Type B pancreatic cell (in vitro differentiated cells): ENCODE measurements at places on chromosomes 12 and 14. TPM values are rescaled to one million over a fixed set of nuclear protein-coding genes. Genes with fewer than 3 reads are reported as not detected.

The WASHC3 gene
- total RNA-seq, result 19.2 and 21.1 TPM in 2 replicates

GRCh38 chr14:31993521-31993951 is 83.6 kb upstream of the ARHGAP5 start:
- H3K36me3 ChIP-seq, result no peaks in the 10 kb centered on the region
- H3K4me3 ChIP-seq, result no peak overlapping the region
- no peaks in the 10 kb centered on the region for H3K27me3 ChIP-seq
- H3K4me1 ChIP-seq, result peaks cover 59% of the 10 kb centered on the region
- H3K27ac ChIP-seq, result no peak overlapping the region

DNA sequence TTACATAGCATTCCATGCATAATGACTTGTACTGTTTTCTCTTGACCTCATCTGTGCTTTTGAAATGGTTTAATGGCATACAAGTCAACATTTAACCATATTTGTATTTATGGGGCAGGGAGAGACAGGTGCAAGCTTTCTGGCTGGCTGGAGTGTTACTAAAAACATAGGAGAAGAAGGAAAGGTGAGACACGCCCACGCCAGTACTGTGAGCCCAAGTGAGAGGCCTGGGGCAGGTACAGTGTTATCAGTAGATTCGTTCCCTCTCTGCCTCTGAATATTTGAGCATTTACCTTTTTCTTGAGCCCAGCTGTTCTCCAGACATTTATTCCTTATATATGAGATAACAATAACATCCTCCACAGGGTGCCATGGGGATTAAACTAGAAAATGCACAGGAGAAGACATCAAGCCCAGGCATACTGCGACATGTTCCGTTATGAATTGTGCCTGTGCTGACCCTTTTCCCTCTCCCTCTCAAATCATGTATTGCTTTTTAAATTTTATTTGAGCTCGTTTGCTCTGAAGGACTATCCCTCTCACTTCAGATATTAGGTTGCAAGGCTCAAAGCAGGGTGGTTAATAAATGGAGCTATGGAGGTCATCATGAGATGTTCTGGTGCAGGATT is 34.6 kb upstream of the TUBA1C start:
- no peaks in the 10 kb centered on the region for H3K36me3 ChIP-seq
- H3K27me3 ChIP-seq, result no peaks in the 10 kb centered on the region
- no peak overlapping the region for H3K27ac ChIP-seq
- peaks cover 42% of the 10 kb centered on the region for H3K4me1 ChIP-seq

GRCh38 chr12:52238207-52238840 is 5.3 kb downstream of the KRT7 start:
- peaks cover 19% of the 10 kb centered on the region for H3K27me3 ChIP-seq
- H3K4me3 ChIP-seq, result no peak overlapping the region
- no peaks in the 10 kb centered on the region for H3K36me3 ChIP-seq
- no peak for DNase-seq
- H3K27ac ChIP-seq, result no peak overlapping the region
- peaks cover 13% of the 10 kb centered on the region for H3K4me1 ChIP-seq

GRCh38 chr14:34931206-34931605 is 51.6 kb upstream of the SRP54 start:
- H3K36me3 ChIP-seq, result no peaks in the 10 kb centered on the region
- H3K4me3 ChIP-seq, result no peak overlapping the region
- H3K4me1 ChIP-seq, result no peaks in the 10 kb centered on the region
- no peak overlapping the region for H3K27ac ChIP-seq
- DNase-seq, result no peak
- no peaks in the 10 kb centered on the region for H3K27me3 ChIP-seq

The ASPG gene
- 0.29 TPM in 1 of 2 replicates, not detected in the other for total RNA-seq

The GPR84 gene
- not detected in 2 replicates for total RNA-seq

DNA sequence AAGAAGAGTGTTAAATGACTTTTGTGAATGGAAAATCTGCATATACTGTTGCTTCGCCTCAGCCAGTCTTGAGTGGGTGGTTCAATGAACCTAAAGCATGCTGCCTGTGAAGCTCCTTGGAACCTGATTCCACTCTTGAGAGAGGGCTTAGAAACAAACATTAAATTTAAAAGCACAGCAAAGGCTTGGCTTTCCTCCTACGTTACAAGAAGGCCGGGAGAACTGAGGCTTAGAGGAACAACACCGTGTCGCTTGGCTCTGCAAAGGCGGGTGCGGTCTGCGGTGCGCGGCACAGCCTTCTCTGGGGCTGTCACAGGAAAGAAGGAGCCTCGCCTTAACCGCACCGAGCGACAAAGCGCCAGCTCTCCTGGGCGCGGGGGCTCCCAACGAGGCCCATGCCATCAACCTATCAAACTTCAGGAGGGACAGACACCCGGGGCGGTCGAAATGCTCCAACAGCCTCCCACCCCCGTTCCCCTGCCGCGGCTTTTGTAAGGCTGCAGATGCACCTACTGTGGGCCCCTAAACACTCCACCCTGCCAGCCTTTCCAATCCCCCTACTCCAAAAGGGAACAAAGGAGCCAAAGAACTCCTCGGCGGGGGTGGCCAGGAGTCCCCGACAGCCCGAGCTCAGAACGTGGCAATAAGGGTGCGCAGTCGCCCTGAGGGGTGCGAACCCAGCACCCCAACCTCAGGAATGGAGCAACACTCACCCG is 729 bp downstream of the OSBPL8 start:
- DNase-seq, result no peak
- no peaks in the 10 kb centered on the region for H3K36me3 ChIP-seq
- peak overlapping the region; percentile 96 for H3K27ac ChIP-seq
- no peaks in the 10 kb centered on the region for H3K27me3 ChIP-seq

DNA sequence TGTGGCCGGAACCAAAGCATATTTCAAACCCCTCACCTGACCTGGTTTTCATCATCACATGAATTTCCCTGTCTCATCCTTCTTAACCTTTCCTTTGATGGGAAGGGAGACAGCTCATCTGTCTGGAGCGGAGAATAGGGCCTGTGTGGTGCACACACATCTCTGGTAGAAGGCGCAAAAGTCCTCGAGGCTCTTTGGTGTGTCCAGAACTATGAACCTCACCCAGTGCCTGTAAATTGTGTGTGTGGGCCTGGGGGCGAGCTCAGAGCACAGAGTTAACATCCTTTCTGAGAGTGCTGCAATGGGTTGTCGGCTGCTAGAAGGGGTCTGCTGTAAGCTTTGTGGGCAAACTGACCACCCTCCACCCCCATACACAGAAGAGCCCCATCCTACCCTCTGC is 749 bp downstream of the GALNT6 start:
- peak overlapping the region; percentile 98 for H3K27ac ChIP-seq
- H3K4me1 ChIP-seq, result peaks cover 24% of the 10 kb centered on the region
- H3K36me3 ChIP-seq, result no peaks in the 10 kb centered on the region
- DNase-seq, result no peak
- H3K27me3 ChIP-seq, result peaks cover 38% of the 10 kb centered on the region

The CIROP gene
- 0.19 and 0.40 TPM in 2 replicates for total RNA-seq

DNA sequence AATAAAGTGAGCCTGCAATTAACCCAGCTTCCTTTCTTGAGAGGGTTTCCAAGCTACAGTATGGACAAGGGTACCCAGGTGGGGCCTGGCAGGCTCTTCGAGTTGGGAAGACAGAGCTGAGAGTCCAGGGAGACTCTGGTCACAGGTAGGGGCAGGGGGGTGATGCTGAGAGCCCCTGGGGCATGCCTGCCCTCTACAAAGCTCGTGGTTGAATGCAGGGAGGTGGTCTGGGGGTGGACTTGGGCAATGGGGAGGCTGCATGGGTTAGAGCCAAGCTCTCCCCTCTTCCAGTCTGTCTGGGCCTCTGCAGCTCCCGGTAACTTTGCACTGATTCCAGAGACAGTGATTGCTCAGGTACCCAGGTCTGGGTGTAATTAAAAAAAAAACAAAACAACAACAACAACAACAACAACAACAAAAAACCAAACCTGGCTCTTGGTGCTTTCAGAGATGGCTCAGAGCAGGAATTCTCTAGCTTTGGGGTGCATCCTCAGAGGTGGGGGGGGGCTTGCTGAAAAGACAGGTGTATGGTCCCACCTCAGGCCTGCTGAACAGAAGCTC is 30.8 kb upstream of the PPP2R5C start:
- no peak for DNase-seq
- peak overlapping the region; percentile 83 for H3K27ac ChIP-seq
- no peaks in the 10 kb centered on the region for H3K36me3 ChIP-seq
- H3K4me3 ChIP-seq, result no peak overlapping the region
- peaks cover 5% of the 10 kb centered on the region for H3K4me1 ChIP-seq

The CLEC9A gene
- total RNA-seq, result not detected in 2 replicates

DNA sequence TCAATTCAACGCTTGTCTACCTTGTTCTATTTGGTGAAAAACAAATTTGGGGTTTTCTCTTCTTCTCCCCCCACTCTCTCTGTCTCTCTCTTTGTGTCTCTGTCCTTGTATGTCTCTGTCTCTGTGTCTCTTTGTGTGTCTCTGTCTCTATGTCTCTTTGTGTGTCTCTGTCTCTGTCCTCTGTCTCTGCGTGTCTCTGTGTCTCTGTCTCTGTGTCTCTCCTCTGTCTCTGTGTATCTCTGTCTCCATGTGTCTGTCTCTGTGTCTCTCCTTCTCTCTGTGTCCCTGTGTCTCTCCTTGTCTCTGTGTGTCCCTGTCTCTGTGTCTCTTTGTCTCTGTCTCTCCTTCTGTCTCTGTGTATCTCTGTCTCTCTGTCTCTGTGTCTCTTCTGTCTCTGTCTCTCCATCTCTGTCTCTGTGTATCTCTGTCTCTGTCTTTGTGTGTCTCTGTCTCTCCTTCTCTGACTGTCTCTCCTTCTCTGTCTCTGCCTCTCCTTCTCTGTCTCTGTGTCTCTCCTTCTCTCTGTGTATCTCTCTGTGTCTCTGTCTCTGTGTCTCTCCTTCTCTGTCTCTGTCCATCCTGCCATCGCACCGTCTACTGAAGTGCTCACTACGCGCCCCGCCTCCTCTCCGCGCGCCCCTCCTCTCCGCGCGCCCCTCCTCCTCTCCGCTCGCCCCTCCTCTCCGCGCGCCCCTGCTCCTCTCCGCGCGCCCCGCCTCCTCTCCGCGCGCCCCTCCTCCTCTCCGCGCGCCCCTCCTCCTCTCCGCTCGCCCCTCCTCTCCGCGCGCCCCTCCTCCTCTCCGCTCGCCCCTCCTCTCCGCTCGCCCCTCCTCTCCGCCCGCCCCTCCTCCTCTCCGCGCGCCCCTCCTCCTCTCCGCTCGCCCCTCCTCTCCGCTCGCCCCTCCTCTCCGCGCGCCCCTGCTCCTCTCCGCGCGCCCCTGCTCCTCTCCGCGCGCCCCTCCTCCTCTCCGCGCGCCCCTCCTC is 12.8 kb downstream of the LRCOL1 start:
- H3K4me1 ChIP-seq, result peaks cover 28% of the 10 kb centered on the region
- no peaks in the 10 kb centered on the region for H3K36me3 ChIP-seq
- H3K4me3 ChIP-seq, result peak overlapping the region; percentile 87
- H3K27me3 ChIP-seq, result peaks cover 43% of the 10 kb centered on the region
- H3K27ac ChIP-seq, result peak overlapping the region; percentile 79
- no peak for DNase-seq

The GPRC5D gene
- total RNA-seq, result 5.5 TPM in 1 of 2 replicates, not detected in the other

The FLRT2 gene
- total RNA-seq, result 30.3 and 127 TPM in 2 replicates

The KIF26A gene
- total RNA-seq, result 12.9 and 23.4 TPM in 2 replicates

DNA sequence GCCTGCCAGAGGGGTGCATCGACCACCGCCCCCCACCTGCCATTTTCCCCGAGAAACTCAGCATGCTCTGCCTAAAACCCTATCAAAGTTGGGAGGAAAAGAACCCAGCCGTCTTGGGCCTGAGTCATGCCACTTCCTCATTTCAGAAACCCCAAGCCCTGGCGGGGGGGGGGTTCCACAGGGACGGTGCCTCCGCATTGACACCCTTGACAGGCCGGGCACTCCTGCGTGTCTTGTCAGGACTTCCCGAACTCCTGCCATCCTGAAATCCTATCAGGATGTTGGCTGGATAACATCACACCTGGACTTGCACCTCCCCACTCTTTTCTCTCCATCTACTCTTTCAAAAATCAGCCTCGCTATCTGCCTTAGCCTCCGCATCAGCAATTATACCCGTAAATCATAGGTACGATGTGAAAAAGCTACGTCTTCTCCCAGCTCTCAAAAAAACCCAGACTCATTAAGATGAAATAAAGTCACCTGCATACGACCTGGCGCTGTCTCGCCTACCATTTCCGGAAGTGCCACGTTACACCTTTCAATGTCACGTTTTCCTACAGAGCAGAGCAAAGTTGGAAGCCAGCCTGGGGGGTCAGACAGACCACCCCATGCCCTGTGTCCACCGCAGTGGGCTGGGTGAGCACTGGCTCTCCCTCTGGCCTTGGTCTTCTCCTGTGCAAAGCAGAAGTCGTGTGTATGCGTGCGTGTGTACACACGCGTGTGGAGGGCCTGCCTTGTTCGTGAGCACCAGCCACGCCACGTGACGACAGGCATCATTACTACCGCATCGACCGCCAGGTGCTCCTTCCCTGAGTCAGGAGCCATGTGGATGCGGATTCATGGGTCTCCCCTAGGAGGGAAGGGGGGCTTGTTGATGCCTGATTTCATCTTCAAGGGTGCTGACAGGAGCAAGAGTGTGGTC is 96.7 kb downstream of the RFLNA start:
- no peak for DNase-seq
- H3K4me1 ChIP-seq, result peaks cover 16% of the 10 kb centered on the region
- H3K4me3 ChIP-seq, result peak overlapping the region; percentile 60

- no peaks in the 10 kb centered on the region for H3K27me3 ChIP-seq
- peaks cover 7% of the 10 kb centered on the region for H3K36me3 ChIP-seq
- no peak overlapping the region for H3K27ac ChIP-seq
Observed at GRCh38 chr12:53613821-53614220, 12.4 kb downstream of the ATF7 start.

DNA sequence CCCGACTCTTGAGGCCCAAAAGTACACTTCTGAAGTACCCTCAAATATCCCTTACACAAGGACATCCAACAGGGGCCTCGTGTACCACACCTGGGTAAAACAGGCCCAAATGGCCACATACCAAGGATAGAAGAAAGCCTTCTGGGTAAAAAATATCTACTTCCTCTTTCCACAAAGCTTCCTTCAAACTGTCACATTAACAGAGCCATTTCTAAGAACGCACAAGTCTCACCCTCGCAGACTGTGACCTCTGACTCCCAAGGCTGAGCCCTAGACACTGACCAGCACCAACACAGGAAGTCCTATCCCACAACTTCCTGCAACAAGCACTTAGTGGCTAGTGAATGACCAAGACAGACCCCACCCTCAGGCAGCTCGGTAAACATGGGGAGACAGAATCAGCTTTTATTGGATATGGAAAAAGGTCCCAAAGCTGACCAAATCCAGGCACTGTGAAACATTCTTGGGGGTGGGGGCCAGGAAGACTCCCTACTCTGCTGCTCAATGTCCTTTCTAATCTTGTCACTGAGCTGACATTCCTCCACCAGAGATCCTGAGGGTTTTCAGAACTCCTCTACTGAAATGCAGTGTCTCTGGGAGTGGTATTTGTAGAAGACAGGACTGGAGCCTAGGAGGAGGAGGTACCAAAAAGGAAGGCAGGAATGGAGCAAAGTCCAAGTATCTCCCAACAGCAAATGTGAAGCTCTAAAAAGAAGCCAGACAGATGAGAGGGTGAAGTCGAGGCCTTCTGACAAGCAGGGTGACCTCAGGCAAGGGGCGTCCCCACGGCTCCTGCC is 15.9 kb downstream of the KCTD10 start:
- H3K27me3 ChIP-seq, result no peaks in the 10 kb centered on the region
- H3K4me3 ChIP-seq, result peak overlapping the region; percentile 65
- DNase-seq, result no peak
- peaks cover 38% of the 10 kb centered on the region for H3K36me3 ChIP-seq

DNA sequence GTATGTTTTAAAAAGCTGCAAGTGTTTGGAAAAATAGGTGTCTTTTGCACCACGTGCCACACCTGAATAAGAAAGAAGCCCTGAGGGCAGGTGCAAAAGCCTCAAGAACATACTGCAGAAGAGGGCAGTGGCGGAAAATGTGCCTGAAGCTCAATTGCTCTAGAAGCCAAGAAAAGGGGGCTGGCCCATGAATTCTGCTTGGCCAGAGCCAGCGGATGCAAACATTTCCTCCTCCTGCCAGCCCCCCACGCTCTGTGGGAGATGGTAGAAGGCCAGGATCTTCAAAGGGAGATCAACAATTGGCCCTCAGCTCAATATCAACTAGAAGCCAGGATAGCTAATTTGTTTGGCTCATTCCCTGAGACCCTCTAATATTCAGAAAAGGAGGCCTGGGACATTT is 80.3 kb upstream of the TMEM132D start:
- peaks cover 64% of the 10 kb centered on the region for H3K27me3 ChIP-seq
- H3K27ac ChIP-seq, result no peak overlapping the region
- H3K36me3 ChIP-seq, result no peaks in the 10 kb centered on the region
